ENCODE measurements at places on chromosomes 3 and 15.

DNA sequence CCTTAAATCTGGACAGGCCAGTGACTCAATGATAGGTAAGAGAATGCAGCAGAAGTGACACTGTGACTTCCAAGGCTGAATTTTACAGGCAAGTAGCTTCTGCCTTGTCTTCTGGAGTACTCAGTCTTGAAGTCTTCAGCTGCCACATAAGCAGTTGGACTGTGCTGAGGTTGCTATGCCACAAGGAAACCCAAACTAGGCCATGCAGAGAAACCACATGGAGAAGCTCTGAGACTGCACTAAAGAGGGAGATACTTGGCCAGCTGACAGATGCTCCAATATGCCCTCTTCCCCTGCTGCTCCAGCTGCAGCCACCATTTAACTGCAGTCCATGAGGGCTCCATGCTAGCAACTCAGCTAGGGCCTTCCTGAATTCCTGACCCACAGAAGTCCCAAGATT, 119.4 kb upstream of the GADL1 start:
- no peak for DNase-seq

- peak; percentile 93 for DNase-seq
Observed at GRCh38 chr3:72447059-72447946, 400.9 kb downstream of the SHQ1 start.

- no peak for DNase-seq
Observed at GRCh38 chr15:85005319-85005718, 23.7 kb downstream of the PDE8A start.

GRCh38 chr3:113914646-113915045, 33.2 kb upstream of the ZDHHC23 start:
- no peak for DNase-seq

DNA sequence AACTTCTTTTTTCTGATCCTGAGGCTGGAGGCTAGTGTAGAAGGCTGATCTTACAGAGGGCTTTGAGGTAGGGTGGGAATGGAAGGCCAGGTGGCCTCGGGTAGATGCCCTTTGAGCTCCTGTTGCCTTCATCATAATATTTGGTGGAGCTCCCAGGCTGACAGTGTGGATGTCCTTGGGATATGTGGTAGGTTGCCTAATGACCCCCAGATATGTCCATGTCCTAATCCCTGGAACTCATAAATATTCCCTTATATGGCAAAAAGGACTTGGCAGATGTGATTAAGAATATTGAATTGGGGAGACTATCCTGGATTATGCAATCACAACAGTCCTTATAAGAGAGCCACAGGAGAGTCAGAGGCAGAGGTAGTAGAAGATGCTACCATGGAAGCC, 5.5 kb downstream of the ADAMTSL3 start:
- no peak for DNase-seq

- no peak for DNase-seq
Observed at GRCh38 chr3:149417727-149418126, 40.3 kb upstream of the TM4SF1 start.

- DNase-seq: no peak
Observed at GRCh38 chr3:193240850-193241706, at the start of gene PLAAT1. Gene PLAAT1 (plus strand): TSS chr3:193241222. CDS start chr3:193255651, 14,429 bp downstream.

DNA sequence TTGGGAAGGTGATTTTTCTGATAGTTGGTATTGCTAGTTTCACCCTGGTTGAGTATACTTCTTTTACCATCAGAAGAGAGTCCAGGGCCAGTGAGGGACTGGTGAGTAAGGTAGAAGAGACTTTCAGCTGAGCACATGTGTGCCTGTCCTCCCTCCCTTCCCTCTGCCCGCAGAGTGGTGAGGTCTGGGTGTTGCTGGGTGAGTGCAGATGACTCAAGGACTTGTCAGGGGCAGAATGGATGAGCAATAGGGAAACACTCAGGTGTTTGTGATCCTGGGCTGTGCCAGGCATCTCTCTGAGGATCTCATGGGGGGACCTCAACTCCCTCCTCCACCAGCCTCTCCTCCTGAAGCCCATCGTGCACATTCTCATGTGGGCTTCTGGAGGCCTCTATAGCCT, 76.0 kb upstream of the GSK3B start:
- no peak for DNase-seq

GRCh38 chr3:101796077-101796680, 17.2 kb downstream of the NXPE3 start:
- DNase-seq: no peak

- DNase-seq: no peak
Observed at GRCh38 chr3:5194801-5195509, 7.4 kb downstream of the EDEM1 start.

DNA sequence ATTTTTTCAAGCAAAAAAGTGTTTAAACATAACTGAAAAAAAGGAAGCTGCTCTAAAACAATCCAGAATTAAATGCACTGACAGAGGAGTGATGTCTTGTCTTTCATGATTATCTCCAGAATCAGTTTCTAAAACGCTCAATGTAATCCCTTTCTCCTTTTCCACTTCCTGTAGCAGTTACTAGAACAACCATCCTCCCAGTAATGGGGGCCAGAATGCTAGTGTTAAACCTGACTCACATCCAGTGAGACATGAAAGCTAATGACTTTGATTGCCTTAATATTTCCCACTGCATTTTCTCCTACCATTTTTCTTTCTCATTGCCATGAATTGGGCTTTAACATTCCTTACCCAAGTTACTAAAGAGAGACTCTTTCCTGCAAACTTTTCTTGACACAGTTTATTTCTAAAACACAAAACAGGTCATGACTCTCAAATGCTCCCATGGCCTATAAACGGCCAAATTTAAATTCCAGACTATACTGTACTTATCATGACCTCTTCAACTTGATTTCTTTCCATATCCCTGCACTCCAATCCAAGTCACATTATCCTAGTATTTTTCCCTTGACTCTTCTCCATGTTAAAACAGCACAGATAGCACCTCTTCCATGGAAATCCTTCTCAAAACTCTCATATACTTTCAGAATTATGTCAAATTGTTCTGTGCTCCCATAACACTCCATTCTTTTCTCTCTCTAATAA, 341.4 kb downstream of the NAALADL2 start:
- no peak for DNase-seq

- no peak for DNase-seq
Observed at GRCh38 chr3:58059349-58060321, 51.4 kb downstream of the FLNB start.

GRCh38 chr15:23687143-23687470, at the start of gene NDN:
Gene NDN (minus strand): TSS chr15:23687305. CDS start chr15:23687217, 88 bp downstream.
- DNase-seq: no peak

- no peak for DNase-seq
Observed at GRCh38 chr3:5227812-5228211, 40.3 kb downstream of the EDEM1 start.

- no peak for DNase-seq
Observed at GRCh38 chr3:191105418-191105817, 93.6 kb upstream of the OSTN start.

- no peak for DNase-seq
Observed at GRCh38 chr15:63367900-63368299, 13.7 kb downstream of the CA12 start.

GRCh38 chr3:179750720-179751328, 98.0 kb downstream of the USP13 start:
- no peak for DNase-seq

GRCh38 chr15:73956743-73957135, 30.5 kb downstream of the LOXL1 start:
- DNase-seq: no peak

DNA sequence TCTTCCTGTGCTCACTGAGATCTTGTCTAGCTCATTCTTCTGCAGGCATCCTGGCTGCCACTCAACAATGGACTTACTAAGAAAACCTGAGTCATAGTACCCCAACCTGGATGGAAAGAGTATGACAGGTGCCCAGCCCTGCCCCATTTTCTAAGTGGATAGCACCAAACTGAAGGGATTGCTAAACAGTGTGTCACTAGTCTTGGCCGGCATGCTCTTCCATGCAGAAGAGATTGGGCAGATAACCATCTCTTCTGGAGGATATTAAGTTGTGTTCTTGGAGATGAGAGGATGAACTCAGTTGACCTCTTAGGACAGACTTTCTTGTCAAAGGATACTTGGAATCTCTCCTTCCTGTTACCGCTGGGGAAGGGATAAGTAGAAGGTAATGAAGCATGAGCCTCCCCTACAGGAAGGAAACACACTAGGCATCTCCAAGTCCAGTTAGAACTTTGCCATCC, 797.5 kb downstream of the AGBL1 start:
- DNase-seq: no peak

DNA sequence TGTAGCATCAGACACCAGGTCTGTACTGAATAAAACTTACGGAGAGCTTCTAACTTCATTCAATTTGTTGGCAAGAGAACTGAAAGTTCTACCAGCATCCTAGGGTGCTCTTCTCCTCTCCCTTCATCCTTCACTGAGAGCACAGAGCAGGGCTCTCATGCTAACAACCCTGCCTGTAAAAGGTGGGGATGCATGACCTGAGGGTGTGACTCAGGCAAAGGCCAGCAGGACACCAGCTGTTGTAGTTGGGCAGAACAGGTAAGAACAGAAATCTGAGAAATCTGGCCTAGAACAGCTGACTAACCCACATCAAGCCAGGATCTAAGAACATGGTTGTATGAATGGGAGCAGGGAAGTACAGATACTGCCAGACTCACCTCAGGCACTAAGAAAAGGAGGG, 64.2 kb downstream of the MYLK start:
- no peak for DNase-seq

DNA sequence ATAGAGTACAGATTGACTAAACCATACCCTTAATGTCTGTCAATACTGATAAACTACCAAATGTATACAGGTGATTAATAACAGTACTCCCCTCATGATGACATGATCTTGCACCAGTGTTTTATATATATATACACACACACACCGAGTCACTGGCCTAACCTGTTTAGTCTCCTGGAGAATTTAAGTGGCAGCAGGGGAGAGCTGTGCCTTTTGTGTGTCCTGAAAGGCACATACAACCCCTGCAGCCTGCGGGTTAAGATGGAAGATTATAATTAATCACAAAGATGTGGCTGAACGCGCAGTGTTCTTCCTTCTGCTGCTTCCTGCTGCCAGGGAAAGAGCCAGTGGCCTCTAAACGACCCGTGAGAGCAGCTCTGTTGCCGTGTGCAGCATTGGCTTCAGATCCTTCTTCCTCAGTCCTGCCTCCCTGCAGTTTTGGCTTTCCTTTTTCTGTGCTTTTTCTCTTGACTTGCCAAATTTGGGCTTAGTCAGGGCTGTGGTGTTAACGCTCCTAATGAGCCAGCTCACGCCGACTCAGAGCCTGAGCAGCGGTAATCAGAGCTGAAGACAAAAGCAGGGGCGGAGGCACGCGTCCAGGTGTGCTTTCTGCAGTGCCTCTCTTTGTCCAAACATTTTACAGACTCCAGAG, 42.5 kb upstream of the UBE3A start:
- DNase-seq: no peak

- DNase-seq: no peak
Observed at GRCh38 chr3:193742628-193743027, 149.6 kb downstream of the OPA1 start.

GRCh38 chr15:59295261-59296001, 77.2 kb downstream of the MYO1E start:
- no peak for DNase-seq

DNA sequence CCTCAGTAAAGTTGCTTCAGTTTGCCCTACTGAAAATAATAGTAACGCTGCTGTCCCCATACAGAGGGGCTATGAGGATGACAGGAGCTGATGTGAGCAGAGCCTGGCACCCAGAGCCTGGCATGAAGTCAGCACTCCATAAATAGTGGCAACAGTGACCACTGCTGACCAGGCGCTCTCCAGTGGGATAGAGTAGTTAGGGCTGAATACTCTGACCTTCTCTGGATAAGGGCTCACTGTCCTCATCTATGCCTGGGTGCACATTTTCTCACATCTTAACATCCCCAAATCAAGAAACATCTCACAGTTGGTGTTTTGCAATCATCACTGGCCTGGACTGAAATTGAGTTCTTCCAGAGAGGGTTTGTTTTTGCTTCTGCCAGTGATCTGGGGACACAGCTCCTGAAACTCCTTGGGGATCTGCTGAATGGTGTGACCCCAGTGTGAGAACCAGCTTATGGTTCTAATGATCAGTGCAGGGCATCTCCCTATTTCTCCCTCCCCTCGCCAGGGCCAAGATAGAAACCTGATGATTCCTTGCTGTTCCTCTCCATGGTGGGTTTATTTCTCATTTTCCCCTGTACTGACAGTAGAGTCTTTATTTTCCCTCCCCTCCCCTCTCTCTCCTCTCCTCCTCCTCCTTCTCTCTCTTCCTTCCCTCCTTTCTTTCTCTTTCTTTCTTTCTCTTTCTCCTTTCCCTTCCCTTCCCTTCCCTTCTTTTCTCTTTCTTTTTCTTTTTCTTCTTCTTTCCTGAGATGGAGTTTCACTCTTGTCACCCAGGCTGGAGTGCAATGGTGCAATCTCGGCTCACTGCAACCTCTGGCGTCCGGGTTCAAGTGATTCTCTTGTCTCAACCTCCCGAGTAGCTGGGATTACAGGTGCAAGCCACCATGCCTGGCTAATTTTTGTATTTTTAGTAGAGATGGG, 3.5 kb upstream of the PCSK6 start:
- DNase-seq: no peak

GRCh38 chr3:46360907-46361306, 7.0 kb downstream of the CCR2 start:
- DNase-seq: no peak

DNA sequence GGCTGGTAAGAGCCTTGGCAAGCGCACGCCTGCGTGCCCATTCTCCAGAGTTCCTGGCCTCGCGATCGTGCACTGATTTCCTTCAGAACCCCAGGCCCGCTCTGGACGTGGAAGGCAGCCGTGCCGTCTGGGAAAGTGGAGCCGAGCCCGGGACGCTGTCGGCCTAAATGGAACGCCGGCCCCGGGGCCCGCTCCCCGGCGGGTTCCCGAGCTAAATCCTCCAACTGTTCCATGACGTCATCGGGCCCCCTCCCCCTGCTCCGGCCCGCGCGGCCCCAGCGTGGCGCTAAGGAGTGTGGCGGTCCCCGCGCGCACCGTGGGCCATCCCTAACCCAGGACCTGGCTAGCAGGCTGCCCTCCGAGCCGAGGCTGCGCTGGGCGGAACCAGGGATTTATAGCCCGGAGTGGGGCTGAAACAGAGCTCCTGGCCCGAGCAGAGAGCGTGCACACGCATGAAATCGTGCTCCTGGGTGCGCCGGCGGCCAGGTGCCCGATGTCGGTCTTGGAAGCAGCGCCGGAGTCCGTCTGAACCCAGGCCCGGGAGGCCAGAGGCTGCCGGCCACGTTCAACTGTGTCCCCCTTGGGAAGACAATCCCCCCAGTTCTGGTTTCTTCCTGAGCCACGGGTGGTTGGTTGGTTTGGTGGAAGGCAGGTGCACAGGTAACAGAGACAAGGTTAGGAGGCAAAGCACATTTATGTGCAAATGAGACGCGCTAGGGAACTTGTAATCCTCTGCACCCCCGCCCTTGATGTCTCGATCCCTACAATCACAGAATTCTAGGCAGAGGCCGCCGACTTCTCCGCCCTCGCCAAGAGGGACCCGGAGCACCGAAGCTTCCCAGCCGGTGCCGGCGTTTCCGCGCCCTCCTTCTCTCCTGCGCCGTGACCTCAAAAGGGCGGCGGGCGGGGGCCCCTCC, 84.9 kb upstream of the ETV5 start:
- no peak for DNase-seq

DNA sequence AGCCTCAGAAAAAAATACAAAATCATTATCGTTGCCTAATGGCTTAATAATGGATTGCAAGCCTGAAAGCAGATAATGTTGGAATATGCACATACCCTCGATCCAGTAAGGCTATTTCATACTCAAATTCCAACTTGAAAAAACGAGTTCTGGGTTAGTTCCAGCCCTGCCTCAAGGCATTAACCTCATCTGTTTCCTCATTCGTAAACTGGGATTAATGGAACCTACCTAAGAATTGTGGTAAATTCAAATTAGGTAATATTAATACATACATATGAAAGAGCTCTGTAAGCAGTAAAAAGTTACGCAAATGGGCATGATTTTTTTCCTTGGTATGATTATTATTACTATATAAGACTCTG, 107.5 kb downstream of the SRGAP3 start:
- no peak for DNase-seq

Measured in activated CD4-positive, alpha-beta T cell treated with anti-CD3 and anti-CD28 coated beads, Interleukin-2, amount 50 U/mL, for 1 hour (primary cell).